Gastroesophageal sphincter (tissue), 4 donors: ENCODE measurements at places on chromosomes 3 and 15. TPM values are rescaled to one million over a fixed set of nuclear protein-coding genes. Genes with fewer than 3 reads are reported as not detected.

DNA sequence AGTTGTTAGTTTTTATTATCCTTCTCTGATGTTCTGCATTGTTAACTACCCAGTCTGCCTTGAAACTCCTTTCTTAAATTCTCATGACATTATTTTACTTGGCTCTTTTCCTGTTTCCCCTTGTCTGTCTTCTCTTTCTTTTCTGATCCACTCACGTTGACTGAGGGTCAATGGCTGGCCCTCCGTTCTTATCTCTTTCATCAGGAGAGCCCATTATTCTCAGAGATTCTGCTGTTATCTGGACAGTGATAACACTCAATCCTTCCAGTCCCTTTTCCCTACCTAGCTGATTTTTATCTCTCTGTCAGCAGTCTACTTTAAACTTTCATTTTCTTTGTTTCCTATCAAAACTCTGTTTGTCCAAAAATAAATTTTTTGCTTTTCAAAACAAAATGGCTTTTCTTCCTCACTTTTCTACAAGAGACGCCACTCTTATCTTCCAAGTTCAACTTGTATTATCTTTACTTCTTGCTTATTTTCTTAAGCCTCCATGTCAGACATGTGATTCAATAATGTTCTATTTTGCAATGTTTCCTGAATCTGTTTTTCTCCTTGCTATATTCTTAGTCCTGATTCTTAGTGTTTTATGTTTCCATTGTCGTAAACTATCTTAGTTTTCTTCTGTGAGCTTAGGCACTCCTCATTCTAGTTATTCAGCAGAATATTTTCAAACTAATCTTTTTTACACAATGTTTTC, 120.2 kb downstream of the NEDD4 start:
- no peak for ATAC-seq

Gene MYO5A
- 30.7 TPM for total RNA-seq

Gene PODXL2
- total RNA-seq, result 2.7 TPM

- ATAC-seq, result no peak
Observed at GRCh38 chr3:23086331-23086730, 116.8 kb upstream of the UBE2E2 start.

GRCh38 chr3:132669256-132669777, 9.2 kb downstream of the UBA5 start:
- no peak for ATAC-seq

Gene IVD
- 26.1 TPM for total RNA-seq

GRCh38 chr3:66443118-66443803, 57.6 kb downstream of the LRIG1 start:
- ATAC-seq, result no peak

Gene MRPL3
- 87.4 TPM for total RNA-seq

- ATAC-seq, result no peak
Observed at GRCh38 chr15:66124651-66125050, 128.9 kb downstream of the MEGF11 start.

GRCh38 chr15:90812958-90813265, 55.5 kb upstream of the FURIN start:
- no peak for ATAC-seq

GRCh38 chr3:27141668-27142067, 227.5 kb downstream of the NEK10 start:
- no peak for ATAC-seq

GRCh38 chr15:38010395-38010794, 76.0 kb downstream of the TMCO5A start:
- ATAC-seq, result no peak
